DMS 273 treated with DMSO at 0.1 percent for 48 hours (cell line): ENCODE measurements at places on chromosomes 4 and X.

- DNase-seq: no peak
Measured at GRCh38 chrX:22397566-22397965, 124.9 kb downstream of the CBLL2 start.

DNA sequence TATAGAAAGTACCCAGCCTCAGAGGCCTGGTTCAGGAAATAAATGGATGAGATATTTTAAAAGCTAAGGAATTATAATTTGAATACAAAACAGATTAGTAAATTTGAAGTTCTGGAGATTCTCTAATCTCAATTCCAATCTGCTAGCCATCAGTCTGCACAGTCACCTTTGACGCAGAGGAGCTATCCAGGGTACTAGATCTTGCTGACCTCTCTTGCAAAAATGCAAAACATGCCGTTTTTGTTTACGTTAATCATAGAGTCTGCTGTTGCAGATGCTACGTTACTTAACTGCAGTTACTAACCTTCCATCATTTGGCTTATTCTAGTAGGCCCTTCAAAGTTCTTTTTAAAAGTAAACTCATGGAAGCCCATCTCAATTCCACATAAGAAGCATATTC is 10.4 kb downstream of the CCSER1 start:
- no peak for DNase-seq

- DNase-seq: no peak
Measured at GRCh38 chrX:11557120-11557519, 108.6 kb downstream of the ARHGAP6 start.

DNA sequence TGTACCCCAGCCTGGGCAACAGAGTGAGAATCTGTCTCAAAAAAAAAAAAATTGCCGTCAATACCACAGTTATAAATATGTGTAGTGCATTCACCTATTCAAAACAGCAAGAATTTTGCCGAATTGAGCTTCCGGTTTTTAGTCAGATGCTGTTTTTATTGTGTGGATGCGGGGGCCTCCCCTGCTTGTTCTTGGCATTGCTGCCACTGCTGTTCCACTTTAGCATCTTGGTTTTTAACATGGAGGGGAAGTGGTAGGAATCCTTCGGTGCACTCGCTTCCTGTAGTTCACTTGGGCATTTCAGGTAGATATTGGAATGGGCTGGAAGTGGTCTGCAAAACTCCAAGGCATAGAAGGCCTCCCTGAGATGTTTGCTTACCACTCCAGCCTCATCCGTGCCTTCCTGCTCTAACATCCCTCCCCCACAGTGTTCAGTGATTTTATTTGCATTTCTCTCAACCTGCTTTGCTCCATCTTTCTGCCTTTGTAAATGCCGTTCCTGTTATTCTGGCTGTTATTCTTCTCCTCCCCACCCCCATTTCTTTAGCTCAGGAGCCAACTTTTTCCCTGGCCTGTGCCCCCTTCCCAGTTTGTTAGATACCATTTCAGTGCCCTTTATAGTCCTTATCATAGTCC is 25.5 kb downstream of the MOB1B start:
- DNase-seq: no peak

DNA sequence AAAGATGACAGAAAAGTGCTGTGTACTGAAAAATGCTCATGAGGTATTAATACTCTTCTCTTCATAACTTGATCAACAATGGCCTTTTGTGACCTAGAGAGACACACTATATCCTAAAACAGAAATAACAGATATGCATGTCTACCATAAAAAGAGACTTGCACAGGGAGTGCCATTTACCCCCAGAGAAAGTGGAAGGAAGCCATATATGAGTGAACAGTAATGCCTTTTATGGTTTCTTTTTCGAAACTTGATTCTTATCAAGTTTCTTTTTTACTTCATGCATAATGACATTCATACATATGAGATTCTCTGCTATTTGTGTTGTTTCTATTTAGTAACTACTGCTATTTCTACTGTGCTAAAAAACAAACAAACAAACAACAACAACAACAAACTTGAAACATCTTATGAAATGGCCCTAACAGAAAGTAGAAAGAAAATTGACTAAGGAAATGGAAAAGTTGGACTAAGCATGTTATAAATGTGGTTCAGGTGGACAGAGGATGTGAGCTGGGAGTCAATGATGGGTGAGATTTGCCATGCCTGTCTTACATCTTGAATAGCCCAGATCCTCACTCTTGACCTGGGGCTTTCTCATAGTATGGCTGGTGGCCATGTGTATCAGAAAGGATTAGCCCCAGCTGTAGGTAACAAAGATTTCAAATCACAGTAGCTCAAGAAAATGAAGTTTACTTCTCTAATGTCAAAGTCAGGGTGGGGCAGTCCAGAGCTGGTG is 43.8 kb downstream of the GEMIN8 start:
- DNase-seq: no peak

GRCh38 chr4:149531861-149532260 is 283.8 kb downstream of the IQCM start:
- no peak for DNase-seq

GRCh38 chr4:22301253-22301652 is 214.6 kb downstream of the ADGRA3 start:
- DNase-seq: no peak

- no peak for DNase-seq
Measured at GRCh38 chrX:132094164-132094563, 33.7 kb downstream of the FRMD7 start.
